ENCODE measurements at places on chromosomes 6 and 20.

GRCh38 chr20:52496191-52496590, 304.6 kb upstream of the ZFP64 start:
- DNase-seq: no peak

GRCh38 chr20:23647346-23647745, 9.6 kb upstream of the CST3 start:
- DNase-seq: no peak

- DNase-seq: no peak
These were observed 228.8 kb downstream of the EPM2A start for GRCh38 chr6:145506565-145506964.

DNA sequence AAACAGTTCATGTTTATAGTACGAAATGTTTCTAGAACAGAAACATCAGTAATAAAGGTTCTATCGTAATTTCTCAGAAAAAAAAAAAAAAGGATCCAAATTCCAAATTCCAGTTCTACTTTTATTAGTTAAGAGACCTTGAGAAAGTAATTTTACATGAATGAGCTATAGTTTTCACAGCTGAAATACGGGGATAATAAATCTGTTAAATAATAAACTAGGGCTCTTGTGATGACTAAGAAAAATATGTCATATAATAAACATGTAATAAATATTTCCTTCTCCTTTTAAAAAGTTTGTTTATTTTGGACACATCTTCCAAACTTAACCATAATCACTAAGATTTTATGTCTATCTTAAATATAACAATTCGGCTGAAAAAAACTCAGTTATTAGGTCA, 17.8 kb downstream of the RARS2 start:
- DNase-seq: no peak

- no peak for DNase-seq
These were observed 116.5 kb upstream of the PRND start for GRCh38 chr20:4605166-4605565.

DNA sequence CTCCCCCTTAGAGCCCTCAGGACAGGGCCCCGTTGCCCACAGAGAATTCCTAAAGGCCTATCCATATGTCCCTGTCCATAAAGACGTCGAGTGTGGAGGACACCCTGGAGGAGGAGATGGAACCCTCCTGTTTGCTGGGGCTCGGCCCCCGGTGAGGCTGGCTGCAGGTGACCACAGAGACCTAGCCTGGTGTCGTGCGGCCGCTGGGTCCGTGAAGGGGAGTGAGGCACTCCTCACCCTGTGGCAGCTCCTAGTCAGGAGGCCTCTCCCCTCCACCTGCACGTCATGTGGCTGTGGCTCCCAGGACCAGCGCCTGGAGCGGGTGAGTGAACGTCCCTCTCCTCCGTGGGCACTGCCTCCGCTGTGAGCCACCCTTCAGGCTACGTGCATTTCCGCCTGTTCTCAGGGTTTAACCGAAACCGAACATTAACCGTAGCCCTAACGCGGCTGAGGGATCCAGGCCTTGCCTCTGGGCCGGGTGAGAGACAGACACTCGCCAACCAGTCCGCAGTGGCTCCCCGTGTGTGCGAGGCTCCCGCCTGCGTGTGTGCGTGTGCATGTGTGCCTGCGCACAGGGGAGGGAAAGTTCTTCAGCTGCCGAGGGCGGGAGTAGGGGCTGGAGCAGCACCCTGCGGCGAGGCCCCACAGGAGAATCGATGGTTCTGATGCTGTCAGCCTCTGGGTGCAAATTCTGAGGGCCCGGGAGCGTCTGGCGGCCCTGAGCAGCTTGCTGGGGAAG, 5.9 kb upstream of the TCEA2 start:
- DNase-seq: no peak

DNA sequence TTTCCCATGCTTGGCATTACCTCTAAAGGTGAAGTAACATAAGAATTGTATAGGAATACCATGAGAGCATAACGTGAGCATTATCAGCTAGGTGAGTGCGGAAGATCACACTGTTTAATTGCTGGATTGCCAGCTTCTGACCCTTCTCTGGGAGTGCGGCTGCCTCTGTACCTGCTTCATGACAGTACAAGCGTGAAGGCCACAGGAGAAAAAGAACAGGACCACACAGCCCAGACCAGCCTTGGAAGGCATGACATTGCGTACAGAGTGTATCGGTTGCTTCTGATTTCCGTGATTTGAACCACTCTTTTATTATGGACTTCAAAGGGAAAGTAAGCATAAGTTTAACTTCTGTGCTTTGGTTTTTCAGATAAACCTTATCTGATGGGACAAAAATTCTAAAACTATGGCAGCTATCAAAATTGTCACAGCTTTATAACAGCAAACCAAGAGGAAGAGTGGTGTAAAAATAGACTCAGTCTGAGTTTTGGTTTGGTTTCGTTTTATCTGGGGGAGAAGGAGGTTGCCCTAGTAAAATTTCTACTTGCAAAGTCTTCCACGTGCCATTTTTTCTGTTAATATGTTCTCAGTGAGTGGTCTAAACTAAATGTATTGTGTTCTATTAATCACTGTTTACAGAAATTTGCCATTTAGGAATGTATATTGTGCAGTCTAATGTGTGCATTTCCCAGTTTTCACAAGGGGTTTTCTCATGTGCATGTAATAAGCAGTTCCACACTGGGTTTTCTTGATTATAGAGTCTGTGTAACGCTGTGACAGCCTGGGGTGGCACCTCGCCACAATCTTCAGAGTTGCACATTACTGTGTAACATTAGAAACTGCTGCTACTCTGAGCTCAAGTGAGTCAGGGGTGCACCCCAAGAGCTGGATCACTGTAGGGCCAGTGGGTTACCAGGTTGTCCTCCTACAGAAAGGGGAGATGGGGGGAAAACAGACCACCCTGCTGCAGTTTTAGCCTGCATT, 97.3 kb downstream of the RPP40 start:
- DNase-seq: no peak

All from stimulated activated CD4-positive, alpha-beta T cell treated with anti-CD3 and anti-CD28 coated beads, Interleukin-1b, Interleukin-23, amount 100 ng/mL, for 1 hour (primary cell).